Neural progenitor cell (in vitro differentiated cells): ENCODE measurements at places on chromosomes 13 and 19.

DNA sequence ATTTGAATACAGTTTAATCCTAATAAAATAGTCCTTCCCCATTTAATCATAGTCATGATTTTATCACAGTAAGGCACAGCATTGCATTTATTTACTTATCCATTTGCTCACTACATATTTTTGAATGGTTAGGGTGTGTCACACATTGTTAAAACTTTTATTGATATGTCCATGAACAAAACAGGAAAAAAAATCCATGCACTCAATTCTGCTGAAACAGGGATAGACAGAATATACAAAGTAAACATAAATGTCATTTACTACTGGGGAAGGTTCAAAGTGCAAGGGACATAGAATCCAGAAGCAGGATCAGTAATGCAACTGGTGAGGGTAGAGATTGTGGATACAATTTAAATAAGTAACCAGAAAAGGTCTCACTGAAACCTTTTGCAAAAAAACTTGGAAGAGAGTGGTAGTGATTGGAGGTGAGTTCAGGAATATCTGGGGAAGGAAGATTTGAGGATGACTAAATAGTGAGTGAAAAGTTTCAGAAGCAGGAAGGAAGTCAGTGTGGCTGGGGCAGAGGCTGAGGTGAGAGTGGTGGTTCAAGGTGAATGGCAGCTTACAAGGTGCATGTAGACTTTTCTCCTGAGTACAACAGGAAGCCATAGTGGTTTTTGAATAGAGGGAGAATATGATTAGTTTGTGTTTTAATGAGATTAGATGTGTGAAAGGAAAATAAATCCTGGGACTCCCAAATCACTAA lies 387.2 kb upstream of the ATXN8OS start:
- H3K27ac ChIP-seq: no peak overlapping the region
- H3K36me3 ChIP-seq: no peaks in the 10 kb centered on the region
- no peak overlapping the region for H3K4me3 ChIP-seq

GRCh38 chr13:29508130-29508875 lies 87.2 kb downstream of the SLC7A1 start:
- DNase-seq: peak; percentile 85
- no peak overlapping the region for H3K4me3 ChIP-seq
- no peaks in the 10 kb centered on the region for H3K4me1 ChIP-seq
- H3K27me3 ChIP-seq: no peaks in the 10 kb centered on the region
- H3K36me3 ChIP-seq: no peaks in the 10 kb centered on the region

- no peaks in the 10 kb centered on the region for H3K36me3 ChIP-seq
- DNase-seq: peak; percentile 34
- H3K27me3 ChIP-seq: peaks cover 93% of the 10 kb centered on the region
- H3K4me1 ChIP-seq: no peaks in the 10 kb centered on the region
- no peak overlapping the region for H3K27ac ChIP-seq
- H3K4me3 ChIP-seq: no peak overlapping the region
Measured at GRCh38 chr13:27868641-27869435, 51.0 kb upstream of the PDX1 start.

GRCh38 chr19:29880498-29881081 lies 61.4 kb upstream of the URI1 start:
- DNase-seq: no peak
- H3K4me1 ChIP-seq: no peaks in the 10 kb centered on the region
- H3K27me3 ChIP-seq: peaks cover 2% of the 10 kb centered on the region
- H3K36me3 ChIP-seq: no peaks in the 10 kb centered on the region
- H3K27ac ChIP-seq: no peak overlapping the region

DNA sequence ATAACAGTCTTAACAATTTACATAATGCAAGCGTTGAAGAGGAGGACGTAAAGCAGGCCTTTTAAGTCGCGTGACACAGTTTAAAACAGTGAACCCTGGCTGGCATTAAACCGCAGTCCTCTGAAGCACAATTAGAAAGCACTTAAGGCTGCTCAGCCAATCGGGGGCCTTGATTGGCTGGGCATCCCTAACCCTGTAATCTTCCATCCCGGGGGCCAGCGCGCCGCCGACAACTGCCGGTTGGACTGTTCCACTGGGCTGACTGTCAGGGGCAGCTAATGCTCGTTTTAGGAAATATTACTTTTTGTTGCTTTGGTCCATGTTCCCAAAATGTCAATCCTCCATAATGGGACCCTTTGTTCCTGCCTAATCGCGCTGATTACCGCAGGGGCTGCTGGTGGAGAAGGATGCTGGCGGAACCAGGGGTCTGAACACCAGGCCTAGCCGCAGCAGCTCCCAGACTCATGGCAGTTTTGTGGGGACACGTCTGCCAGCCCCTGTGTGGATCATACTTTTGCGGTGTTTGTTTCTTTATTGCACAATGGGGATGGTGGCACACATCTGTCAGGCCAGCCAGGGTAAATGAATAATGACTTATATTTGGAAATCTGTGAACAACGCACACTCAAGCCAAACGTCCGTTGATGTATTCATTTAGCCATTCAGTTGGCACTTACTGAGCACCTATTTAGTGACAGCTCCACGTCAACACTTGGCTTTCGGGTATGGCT lies 127.1 kb upstream of the SPACA7 start:
- H3K4me1 ChIP-seq: peaks cover 9% of the 10 kb centered on the region
- no peak for DNase-seq
- H3K27ac ChIP-seq: no peak overlapping the region
- H3K27me3 ChIP-seq: no peaks in the 10 kb centered on the region
- H3K4me3 ChIP-seq: no peak overlapping the region
- no peaks in the 10 kb centered on the region for H3K36me3 ChIP-seq

GRCh38 chr13:95222733-95223018 lies 78.6 kb downstream of the ABCC4 start:
- no peaks in the 10 kb centered on the region for H3K36me3 ChIP-seq
- DNase-seq: no peak
- H3K4me1 ChIP-seq: no peaks in the 10 kb centered on the region

DNA sequence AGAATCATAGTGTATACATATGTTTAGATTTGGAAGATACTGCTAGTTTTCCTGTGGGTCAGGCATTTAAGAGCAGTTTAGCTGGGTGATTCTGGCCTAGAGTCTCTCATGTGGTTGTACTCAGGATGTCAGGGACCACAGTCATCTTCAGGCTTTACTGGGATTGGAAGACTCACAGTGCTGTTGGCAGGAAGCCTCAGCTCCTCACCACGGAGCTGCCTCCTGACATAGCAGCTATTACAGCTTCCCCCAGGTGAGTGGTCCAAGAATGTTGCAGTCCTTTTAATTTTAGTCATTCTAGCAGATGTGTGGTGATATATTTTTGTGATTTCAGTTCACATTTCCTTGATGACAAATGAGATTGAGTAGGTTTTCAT lies 16.9 kb upstream of the GPR18 start:
- H3K27me3 ChIP-seq: no peaks in the 10 kb centered on the region
- no peak overlapping the region for H3K4me3 ChIP-seq
- no peaks in the 10 kb centered on the region for H3K36me3 ChIP-seq
- peaks cover 19% of the 10 kb centered on the region for H3K4me1 ChIP-seq
- no peak for DNase-seq

DNA sequence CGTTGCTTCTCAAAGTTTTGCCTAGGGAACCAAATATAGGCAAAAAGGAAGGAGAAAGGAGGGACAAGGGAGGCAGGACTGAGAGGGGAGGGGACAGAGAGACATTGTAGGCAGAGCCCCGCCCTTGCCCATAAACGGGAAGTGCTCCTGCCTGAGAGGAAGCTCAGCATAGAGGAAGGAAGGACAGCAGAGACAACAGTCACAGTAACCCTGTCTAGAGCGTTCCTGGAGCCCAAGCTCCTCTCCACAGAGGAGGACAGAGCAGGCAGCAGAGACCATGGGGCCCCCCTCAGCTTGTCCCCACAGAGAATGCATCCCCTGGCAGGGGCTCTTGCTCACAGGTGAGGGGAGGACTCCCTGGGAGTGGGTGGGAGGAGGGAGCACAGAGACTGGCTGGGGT lies at the start of gene CEACAM21:
CEACAM21 (plus strand) TSS at position 169 of the 400 bp plus-strand sequence; CDS start at position 278, 109 bp downstream.
- H3K4me3 ChIP-seq: no peak within 1 kb of the TSS
- no peak for DNase-seq
- H3K27ac ChIP-seq: no peak within 1 kb of the TSS
- no peaks in the 10 kb centered on the region for H3K27me3 ChIP-seq
- H3K36me3 ChIP-seq: no peaks in the 10 kb centered on the region
- no peaks in the 10 kb centered on the region for H3K4me1 ChIP-seq

- H3K36me3 ChIP-seq: no peaks in the 10 kb centered on the region
- no peak overlapping the region for H3K27ac ChIP-seq
- DNase-seq: no peak
- H3K4me3 ChIP-seq: no peak overlapping the region
- H3K4me1 ChIP-seq: no peaks in the 10 kb centered on the region
Measured at GRCh38 chr13:49454388-49455006, 10.4 kb downstream of the SETDB2 start.

- H3K36me3 ChIP-seq: peaks cover 7% of the 10 kb centered on the region
- H3K4me1 ChIP-seq: peaks cover 18% of the 10 kb centered on the region
- DNase-seq: peak; percentile 77
- no peak overlapping the region for H3K4me3 ChIP-seq
- H3K27me3 ChIP-seq: no peaks in the 10 kb centered on the region
- H3K27ac ChIP-seq: peak overlapping the region; percentile 70
Measured at GRCh38 chr13:26680123-26680450, 80.5 kb downstream of the GPR12 start.

DNA sequence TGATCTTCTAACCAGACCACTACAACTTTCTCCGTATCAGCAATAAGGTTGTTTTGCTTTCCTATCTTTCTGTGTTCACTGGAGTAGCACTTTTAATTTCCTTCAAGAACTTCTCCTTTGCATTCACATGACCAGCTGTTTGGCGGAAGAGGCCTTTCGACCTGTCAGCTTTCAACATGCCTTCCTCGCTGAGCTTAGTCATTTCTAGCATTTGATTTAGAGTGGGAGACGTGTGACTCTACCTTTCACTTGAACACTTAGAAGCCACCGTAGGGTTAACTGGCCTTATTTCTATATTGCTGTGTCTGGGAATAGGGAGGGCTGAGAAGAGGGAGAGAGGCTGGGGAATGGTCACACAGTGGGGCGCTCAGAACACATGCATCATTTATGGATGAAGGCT lies 104.7 kb downstream of the TUBGCP3 start:
- no peaks in the 10 kb centered on the region for H3K36me3 ChIP-seq
- DNase-seq: no peak
- H3K4me1 ChIP-seq: no peaks in the 10 kb centered on the region

GRCh38 chr13:31477961-31478360 lies 261.4 kb upstream of the RXFP2 start:
- H3K27ac ChIP-seq: no peak overlapping the region
- peaks cover 5% of the 10 kb centered on the region for H3K4me1 ChIP-seq
- H3K27me3 ChIP-seq: no peaks in the 10 kb centered on the region
- no peak for DNase-seq
- H3K36me3 ChIP-seq: no peaks in the 10 kb centered on the region

DNA sequence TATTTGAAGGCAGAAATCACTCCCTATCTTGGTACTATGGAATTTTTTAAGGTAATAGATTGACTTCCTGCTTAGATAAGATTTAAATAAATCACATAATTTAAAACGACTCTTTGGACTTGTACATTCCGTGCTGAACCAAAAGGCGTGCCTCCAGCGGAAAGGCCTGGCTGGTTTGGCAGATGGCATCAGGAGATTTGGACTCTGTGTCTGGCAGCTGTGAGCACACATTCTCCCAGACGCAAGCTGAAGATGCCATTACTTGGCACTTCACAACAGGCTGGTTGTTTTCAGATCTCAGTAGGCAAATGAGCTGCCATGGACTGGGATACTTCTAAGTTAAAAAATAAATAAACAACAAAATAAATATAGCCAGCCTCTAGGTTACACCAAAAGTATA lies 104.5 kb upstream of the SLC15A1 start:
- H3K4me3 ChIP-seq: no peak overlapping the region
- no peak for DNase-seq
- no peaks in the 10 kb centered on the region for H3K27me3 ChIP-seq
- no peaks in the 10 kb centered on the region for H3K4me1 ChIP-seq
- no peaks in the 10 kb centered on the region for H3K36me3 ChIP-seq

DNA sequence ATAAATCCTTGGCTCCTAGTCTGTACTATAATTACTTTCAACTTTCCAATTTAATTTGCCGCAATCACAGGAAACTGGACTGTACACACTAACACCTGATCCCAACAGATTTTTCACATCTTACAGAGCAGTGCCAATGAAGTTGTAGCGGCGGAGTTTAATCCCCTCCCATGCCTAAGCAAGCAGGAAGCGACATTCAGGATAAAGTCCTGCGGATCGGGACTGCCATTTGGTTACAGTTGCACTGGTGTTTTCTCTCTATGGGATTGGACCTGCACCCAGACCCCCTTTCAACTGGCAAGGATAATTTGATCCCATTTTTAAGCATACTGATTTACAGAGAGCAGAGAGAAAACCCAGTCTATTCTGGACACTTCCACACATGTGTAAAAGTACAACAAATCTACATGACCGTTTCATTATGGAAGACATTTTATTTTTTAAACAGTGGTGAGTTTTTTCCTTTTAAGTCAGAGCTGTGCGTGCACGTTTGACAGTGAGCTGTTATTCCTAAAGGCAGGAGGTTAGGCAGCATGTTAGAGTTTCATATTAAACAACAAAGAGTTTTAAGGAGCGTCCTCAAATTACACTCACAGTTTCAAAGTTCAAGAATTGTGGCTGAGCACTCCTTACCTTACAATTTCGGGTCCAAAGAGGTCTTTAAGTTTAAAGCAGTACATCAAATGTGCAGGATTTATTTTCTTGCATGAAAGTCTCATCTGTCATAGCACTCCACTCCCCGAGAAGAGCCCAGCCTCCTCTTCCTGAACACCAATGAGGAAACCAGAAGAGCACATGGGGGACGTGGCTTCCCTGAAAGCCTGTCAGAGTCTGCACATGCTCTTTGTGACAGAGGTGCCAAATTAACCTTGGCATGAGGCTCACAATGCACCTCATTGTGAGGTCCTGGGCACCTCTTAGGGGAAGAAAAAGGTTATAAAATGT lies 141.6 kb upstream of the RFC3 start:
- no peak overlapping the region for H3K4me3 ChIP-seq
- no peak for DNase-seq
- no peak overlapping the region for H3K27ac ChIP-seq
- no peaks in the 10 kb centered on the region for H3K27me3 ChIP-seq
- H3K4me1 ChIP-seq: no peaks in the 10 kb centered on the region

DNA sequence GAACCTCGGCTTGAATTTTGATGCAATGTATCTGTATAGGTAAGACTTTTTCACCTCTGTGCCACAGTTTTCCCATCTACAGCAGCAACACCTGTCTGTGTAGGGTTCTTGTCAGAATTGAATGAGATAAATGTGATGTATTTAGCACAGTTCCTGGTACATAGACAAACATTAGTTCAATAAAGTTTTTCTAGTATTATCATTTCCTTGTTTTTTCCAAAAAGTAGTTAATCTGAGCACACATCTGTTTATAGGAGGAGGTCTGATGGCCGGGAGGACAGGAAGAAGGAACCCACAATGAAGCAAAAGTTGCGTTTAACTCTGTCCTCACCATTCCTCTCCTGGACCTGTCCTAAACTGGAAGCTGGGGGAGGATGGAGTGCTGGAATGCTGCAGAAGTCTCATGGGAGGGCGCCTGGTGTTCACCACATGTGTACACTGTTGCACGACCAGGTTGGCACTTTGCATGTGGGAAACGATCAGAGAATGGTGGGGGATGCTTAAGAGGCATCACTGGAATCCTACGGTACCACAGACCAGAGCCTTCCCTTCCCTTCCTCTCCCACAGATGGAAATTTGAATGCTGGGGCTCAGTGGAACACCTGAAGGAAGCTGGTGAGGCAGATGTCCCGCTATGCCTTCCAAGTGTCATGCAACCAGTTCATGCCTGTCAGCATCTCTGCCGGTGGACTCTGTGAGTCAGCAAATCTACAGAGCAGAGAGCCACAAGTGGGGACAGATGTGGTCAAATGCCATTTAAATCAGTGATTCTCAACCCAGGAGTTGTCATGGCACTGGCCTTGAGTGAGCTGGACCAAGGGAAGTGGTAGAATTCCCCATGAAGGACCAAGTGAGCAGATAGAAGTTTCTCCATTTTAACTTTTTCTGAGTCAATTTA lies 315.6 kb downstream of the DLEU7 start:
- peaks cover 7% of the 10 kb centered on the region for H3K4me1 ChIP-seq
- H3K4me3 ChIP-seq: no peak overlapping the region
- DNase-seq: no peak
- H3K27me3 ChIP-seq: no peaks in the 10 kb centered on the region
- no peak overlapping the region for H3K27ac ChIP-seq
